ENCODE measurements at places on chromosomes 12 and 14. TPM values are rescaled to one million over a fixed set of nuclear protein-coding genes. Genes with fewer than 3 reads are reported as not detected.
A peak's percentile ranks its signal among the peaks of the same experiment; 100 is the strongest.

GRCh38 chr12:128745772-128746689 is 77.7 kb downstream of the SLC15A4 start:
- no peak for DNase-seq

GRCh38 chr14:75141967-75142366 is 15.1 kb upstream of the NEK9 start:
- DNase-seq = no peak

GRCh38 chr14:32513571-32514009 is 184.5 kb downstream of the AKAP6 start:
- DNase-seq = no peak

- peak; percentile 24 for DNase-seq
Measured at GRCh38 chr14:20343862-20344220, 406 bp downstream of the PARP2 start.

Gene RGS6
- polyA plus RNA-seq = 11.3 TPM

- no peak for DNase-seq
Measured at GRCh38 chr14:75934998-75935628, 46.7 kb downstream of the TGFB3 start.

DNA sequence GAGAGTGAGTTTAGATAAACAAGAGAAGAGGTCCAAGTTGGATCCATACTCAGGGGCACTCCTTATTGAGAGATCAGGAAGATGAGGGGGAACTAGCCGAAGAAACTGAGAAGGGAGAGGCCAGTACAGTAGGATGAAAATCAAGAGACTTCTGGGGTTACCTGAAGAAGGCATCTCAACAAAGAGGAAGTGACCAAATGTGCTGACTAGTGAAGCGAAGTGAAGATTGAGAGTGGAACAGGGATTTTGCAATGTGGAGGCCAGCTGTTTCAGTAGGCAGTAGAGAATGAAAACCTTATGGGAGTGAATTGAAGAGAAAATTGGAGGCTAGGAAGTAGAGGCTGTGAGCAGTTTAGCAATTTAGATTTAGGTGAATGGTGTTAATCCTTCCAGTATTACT is 153.0 kb downstream of the SYNE2 start:
- DNase-seq = no peak

- no peak for DNase-seq
Measured at GRCh38 chr14:56129092-56129491, 10.9 kb downstream of the PELI2 start.

- DNase-seq = no peak
Measured at GRCh38 chr14:84029720-84030119, 1500.2 kb upstream of the FLRT2 start.

DNA sequence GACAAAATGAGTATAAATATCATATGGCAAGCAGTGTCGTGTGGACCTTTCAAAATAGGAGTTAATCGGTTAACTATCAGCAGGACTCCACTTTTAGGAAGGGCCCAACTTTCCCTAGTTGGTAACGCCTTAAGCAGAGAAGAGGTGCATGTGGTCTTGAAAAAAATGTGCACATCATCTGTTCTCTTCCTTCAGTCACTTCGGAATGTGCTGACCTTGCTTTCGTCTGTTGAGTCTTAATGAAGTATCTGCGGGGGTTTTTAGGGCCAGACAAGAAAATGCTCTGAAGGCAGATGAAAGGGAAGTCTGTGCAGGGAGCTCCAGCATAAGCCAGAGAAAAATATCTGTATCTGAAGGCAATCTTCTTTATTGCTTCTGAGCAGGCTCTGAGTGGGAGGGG is 185.2 kb downstream of the AEBP2 start:
- DNase-seq = no peak

Gene TAS2R43
- 0.64 TPM for polyA plus RNA-seq

Gene RNASE3
- polyA plus RNA-seq = 0.85 TPM

DNA sequence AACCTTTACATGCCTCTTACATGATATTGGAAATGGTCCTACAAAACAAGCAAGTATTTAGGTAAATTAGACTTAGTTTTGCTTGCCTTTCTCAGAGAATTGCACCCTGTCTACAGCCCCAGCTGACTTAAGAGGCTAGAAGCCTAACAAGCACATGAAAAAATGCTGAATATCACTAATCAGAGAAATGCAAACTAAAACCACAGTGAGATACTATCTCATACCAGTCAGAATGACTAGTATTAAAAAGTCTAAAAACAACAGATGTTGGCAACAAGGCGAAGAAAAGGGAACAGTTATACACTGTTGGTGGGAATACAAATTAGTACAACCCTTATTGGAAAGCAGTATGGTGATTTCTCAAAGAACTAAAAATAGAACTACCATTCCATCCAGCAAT is 103.8 kb downstream of the EGLN3 start:
- DNase-seq = no peak

Gene MYH6
- polyA plus RNA-seq = 0.16 TPM

GRCh38 chr12:98725476-98726247 is 80.6 kb downstream of the APAF1 start:
- no peak for DNase-seq

- DNase-seq = no peak
Measured at GRCh38 chr12:20187456-20187855, 180.9 kb upstream of the PDE3A start.

DNA sequence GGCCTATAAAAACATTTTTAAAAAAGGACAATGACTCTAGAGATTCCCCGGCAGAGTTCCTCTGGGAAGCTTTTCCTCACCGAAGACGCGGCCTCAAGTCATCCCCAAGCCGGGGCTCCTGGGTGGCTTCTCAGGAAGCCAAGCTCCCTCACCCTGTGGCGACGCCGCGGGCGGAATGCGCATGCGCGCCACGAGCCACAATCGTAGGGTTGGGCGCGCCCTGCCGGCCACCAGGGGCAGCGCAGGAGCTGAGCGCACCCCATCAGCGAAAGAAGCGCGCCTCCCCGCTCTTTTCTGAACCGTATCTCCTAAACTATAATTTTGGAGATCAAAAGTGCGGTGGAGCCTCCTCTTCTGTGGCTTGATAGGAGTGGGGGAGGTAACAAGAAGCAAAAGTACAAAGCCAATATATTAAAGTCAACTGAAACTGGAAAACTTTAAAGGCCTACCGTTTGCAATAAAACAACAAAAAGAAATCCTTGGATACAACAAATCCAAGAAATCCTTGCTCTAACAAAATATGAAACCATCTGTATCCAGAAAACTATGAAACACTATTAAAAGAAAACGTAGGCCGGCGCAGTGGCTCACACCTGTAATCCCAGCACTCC is 17.4 kb upstream of the CHFR start:
- DNase-seq = no peak

DNA sequence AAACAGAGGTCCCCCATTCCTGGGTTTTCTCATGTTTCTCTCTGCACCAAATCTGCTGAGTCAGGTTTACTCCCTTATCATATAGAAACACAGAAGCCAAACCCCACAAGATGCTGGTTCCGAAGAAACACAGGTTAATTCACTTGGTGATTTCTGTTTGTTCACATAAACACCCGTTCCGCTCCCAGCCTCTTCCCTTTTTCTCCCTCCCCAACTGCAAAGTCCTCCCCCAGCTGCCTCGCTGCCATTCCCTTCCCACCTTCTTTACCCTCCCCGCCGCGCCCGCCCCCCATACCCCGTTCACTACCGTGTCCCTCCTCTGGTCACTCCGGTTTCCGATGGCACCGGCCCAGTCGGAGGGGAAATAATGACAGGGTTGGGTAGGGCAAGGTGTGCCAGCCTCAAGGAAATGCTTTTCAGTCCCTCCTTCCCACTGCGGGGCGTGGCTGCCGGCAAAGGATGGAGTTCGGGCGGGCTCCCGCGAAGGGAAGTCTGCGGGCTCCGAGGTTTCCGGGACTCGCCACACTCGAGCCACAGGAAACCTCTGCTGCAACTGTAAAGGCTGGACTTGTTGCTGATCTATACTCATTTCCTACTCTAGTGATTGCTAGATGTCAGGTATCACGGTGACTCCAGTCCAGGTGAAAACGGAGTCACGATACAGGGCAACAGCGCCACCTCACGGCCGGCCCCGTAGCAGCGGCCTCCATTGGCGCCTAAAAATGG is at the start of gene STYK1:
Gene STYK1 (minus strand): TSS at position 394 of the 726 bp plus-strand sequence. CDS start 39,434 bp downstream, outside the sequence.
- DNase-seq = peak; percentile 20

Gene SDR9C7
- polyA plus RNA-seq = 0.53 TPM

DNA sequence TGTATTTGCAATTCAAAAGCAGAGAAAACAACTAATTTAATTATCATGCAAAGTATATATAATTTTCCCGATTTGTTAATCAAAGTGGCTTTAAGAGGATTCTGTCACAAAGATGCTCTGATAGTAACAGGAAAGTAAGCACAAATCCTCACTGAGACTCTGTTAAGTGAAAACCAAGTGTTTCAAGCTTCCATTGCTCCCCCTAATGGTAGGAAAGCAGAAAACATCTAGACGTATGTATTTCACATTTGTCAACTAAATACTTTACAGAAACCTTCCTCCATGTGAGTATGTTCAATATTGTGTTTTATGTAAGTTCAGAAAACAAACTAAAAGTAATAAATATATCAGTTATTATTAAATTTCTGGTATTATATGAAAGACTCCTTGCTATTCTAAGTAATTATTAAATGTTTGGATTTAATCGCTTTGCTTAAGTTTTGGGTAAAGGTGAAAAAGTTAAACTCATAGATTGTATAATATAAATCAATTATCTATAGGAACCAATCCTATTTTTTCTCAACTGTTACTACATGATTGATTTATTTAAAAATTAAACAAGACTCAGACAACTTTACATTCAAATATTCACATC is 1.5 kb upstream of the NTS start:
- no peak for DNase-seq

Gene MCRS1
- 61.1 TPM for polyA plus RNA-seq

- no peak for DNase-seq
Measured at GRCh38 chr12:81759190-81760051, at the start of gene PPFIA2. Gene PPFIA2, minus strand, starts transcription at chr12:81759350.

Gene GNPNAT1
- 28.4 TPM for polyA plus RNA-seq

DNA sequence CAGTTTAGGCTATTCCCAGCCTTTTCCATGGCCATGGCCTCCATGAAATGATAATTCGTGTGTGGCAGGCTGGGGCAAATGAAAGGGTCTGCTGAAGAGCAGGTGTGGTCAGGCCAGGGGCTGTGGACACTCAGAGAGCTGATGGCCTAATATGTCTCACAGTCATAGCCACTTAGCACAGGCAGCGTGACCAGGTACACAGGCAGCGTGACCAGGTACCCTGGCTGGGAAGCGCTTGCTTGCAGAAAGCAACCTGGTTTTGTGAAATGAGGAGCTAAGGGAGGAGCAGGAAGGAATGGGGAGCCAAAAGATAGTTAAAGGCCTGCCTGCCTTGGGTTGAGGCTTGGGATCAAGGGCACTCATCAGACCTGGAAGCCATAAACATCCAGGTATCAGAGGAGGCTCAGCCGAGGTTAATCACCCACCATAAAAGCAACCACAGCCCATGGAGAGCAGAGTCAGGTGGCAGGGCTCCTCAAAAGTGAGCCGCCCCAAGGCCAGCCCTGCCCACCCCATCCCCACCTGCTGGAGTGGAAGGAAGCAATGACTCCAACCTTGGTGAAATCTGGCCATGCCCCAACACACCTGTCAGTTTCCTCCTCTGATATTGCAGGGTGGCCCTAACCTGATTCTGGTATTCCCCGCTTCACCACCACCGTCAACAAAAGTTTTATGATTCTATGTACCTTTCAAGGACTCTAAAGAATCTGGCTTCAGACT is 8.0 kb upstream of the KRT8 start:
- no peak for DNase-seq

- no peak for DNase-seq
Measured at GRCh38 chr14:24843494-24843893, 206.5 kb downstream of the STXBP6 start.

DNA sequence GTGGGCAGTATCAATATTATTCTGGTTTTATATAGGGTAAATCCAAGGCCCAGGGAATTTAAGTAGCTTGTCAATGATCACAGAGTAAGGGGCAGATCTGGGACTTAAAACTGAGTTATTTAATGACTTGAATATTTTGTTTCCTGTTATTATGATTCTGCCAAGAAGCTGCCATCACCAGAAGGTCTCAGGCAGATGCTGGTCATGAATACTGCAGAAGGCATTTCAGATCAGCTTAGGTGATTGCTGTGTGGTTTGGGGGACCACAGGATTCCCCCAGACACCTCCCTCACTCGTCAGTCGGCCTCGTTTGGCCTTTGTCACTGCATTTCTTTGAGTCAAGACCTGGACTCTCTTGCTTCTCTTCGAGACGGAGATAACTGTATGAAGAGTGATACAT is 47.7 kb upstream of the EVL start:
- no peak for DNase-seq

- no peak for DNase-seq
Measured at GRCh38 chr12:40711121-40711520, 18.9 kb downstream of the CNTN1 start.

GRCh38 chr14:38127356-38127755 is 80.3 kb upstream of the SSTR1 start:
- DNase-seq = no peak

DNA sequence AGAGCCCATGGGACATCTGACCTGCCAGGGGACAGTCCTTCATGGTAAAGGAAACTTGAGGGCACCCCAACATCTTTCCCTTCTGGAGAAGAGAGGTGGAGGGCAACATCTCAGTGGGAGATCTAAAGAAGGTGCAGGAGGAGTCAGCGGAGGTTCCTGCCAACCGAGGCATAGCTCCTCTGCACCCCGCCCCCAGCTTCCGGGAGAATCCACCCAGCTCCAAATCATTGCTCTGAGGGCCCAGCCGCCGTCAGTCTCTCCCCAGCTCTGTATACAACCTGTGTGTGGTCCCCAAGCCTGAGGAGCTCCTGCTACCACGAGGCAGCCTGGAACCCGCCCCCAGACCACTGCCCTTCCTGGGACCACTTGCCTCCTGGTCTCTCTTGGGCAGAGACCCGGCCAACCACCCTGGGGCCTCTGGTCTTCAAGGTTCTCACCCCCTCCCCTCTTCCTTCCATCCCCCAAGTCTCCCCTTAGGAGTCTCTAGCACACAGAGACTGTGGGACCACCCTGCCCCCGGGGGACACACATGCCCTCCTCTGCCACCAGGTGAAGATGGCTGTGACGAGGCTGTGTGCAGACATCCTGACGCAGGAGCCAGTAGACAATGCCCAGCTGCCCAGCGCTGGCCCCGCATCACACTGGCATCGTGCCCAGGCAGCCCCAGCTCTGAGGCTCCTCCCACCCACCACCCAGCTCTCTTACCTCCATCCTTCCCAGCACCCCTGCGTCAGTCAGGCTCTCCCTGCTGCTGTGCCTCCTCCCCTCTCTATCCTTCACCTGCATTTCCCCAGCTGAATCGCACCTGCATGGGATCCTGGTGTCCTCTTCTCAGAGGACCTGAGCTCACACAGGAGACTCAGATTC is 13.0 kb upstream of the NUDT14 start:
- DNase-seq = no peak

- no peak for DNase-seq
Measured at GRCh38 chr12:88579601-88580050, 645 bp downstream of the KITLG start.

Gene TGM1
- 6.6 TPM for polyA plus RNA-seq

All from left renal pelvis (tissue), 4 donors.